ENCODE measurements at places on chromosomes 5 and 9. TPM values are rescaled to one million over a fixed set of nuclear protein-coding genes. Genes with fewer than 3 reads are reported as not detected.
A peak's percentile ranks its signal among the peaks of the same experiment; 100 is the strongest.

C9orf153 gene
- 0.18 TPM for total RNA-seq

SPRY4 gene
- total RNA-seq = 0.35 TPM

FASTKD3 gene
- total RNA-seq = 12.1 TPM

GAPT gene
- total RNA-seq = 0.67 TPM

CCL28 gene
- total RNA-seq = 3.6 TPM

CCDC107 gene
- 11.8 TPM for total RNA-seq

RNF208 gene
- 10.7 TPM for total RNA-seq

DNA sequence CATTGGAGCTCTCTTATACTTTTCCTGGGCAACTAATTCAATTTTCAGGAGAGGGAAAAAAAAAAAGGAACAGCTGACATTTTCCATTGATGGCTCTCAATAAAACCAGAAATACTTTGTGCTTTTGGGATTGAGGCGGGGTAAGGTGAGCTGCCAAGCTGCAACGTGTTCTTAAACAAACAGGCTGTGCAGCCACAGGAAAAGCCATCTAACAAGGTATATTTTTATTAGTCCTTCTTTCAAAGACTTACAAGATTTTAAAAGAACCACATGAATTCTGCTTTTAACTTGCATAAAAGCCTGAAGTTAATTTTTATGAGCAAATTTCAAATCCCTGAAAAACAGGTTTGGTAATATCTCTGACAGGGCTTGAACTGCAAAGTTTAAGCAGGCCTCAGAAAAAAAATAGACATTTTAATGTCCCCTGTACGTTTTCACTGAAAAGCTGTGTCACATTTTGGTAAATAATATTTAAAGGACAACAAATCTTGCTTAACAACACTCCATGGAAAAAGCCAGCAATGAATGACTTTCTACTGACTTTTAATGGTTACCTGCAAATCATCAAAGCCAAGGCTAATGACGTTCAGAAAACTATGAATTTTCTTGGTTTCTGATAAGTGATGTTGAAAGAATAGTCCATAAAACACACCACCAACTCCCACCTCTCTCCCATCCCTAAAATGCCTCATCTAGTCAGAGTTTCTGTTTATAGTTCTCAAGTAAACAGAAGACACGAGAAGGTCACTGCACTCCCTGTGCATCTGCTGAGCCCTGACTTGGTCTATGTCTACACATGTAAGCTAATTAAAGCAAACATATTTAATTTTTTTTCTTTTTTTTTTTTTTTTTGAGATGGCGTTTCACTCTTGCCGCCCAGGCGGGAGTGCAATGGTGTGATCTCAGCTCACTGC, 433.6 kb downstream of the PIK3R1 start:
- 0 out of 2 replicates have a peak, but pooled peaks cover 3% of the 10 kb centered on the region for H3K27me3 ChIP-seq
- DNase-seq = no peak
- H3K27ac ChIP-seq = no peak overlapping the region
- no peak overlapping the region for H3K4me3 ChIP-seq

DNA sequence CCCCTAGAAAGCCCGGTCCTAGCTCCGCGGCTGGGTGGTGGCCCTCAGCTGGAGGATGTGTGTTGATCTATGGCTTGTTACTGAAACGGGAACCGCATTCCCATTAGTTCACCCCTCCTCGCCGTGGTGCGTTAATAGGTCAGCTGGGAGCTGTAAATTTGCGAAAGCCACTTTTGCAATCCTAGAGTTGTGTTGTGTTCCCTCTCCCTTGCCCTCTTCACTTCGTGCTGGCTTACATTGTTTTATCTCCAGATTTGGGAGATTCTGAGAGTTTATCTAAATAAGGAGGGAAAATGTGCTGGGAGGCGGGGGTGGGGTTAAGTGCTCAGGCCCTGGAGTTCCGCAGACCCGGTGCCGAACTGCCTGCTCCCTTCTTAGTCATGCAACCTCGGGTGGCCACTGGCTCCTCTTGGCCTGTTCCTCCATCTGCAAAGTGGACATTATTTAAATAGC, 62.8 kb downstream of the HMCN2 start:
- H3K4me3 ChIP-seq = no peak overlapping the region
- no peaks in the 10 kb centered on the region for H3K36me3 ChIP-seq
- H3K27me3 ChIP-seq = 0 out of 2 replicates have a peak, but pooled peaks cover under 1% of the 10 kb centered on the region
- DNase-seq = no peak

DNA sequence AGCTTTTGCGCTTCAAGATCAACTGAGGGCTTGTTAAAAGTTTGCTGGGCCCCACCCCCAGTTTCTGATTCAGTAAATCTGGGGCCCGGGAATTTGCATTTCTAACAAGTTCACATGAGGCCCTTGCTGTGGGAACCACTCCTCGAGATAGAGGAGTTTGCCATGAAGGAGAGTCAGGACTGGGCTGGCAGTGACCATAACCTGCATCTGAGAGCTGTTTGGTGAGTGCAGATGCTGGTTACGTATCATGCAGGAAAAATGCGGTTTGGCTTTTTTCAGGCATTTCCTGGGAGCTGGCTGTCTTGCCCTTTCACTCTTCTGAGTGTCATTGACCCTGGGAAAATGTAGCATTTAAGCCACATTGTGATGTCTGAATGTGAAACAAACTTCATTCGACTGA, 9.4 kb upstream of the ANGPTL2 start:
- no peaks in the 10 kb centered on the region for H3K27me3 ChIP-seq
- DNase-seq = no peak
- H3K36me3 ChIP-seq = no peaks in the 10 kb centered on the region
- no peak overlapping the region for H3K27ac ChIP-seq

DNA sequence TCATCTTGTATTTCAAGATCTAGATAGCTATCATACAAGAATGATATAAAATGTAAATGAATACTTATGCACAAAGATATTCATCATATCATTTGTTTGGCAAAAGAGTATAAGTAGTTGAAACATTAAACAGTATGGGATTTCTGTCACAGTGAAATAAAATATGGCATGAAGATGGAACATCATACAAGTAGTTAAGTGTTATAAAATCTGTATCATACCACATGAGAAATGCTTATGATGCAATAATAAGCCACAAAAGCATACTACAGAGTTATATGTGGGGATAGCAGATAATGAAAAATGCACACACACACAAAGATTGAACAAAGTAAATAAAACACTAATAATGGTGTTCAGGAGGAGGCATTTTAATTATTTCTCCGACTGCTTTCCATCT, 838.0 kb upstream of the DMAC1 start:
- H3K4me1 ChIP-seq = no peaks in the 10 kb centered on the region
- no peak for DNase-seq
- no peak overlapping the region for H3K27ac ChIP-seq

- DNase-seq = no peak
- H3K27ac ChIP-seq = 0 out of 2 replicates have a peak overlapping the region, but pooled peaks have one; percentile 72
- H3K36me3 ChIP-seq = no peaks in the 10 kb centered on the region
- no peaks in the 10 kb centered on the region for H3K27me3 ChIP-seq
Measured at GRCh38 chr5:172769616-172770373, 1.2 kb downstream of the DUSP1 start.

GRCh38 chr9:107367727-107368502, 84.8 kb downstream of the RAD23B start:
- no peak for DNase-seq
- no peak overlapping the region for H3K27ac ChIP-seq
- H3K4me3 ChIP-seq = no peak overlapping the region
- H3K4me1 ChIP-seq = no peaks in the 10 kb centered on the region
- H3K36me3 ChIP-seq = no peaks in the 10 kb centered on the region

- no peaks in the 10 kb centered on the region for H3K27me3 ChIP-seq
- no peak overlapping the region for H3K4me3 ChIP-seq
Measured at GRCh38 chr5:163660486-163660885, 155.1 kb downstream of the MAT2B start.

GRCh38 chr5:78753093-78753531, 104.5 kb upstream of the LHFPL2 start:
- H3K27me3 ChIP-seq = no peaks in the 10 kb centered on the region
- H3K4me1 ChIP-seq = peaks cover 40% of the 10 kb centered on the region
- DNase-seq = no peak
- H3K27ac ChIP-seq = no peak overlapping the region

DNA sequence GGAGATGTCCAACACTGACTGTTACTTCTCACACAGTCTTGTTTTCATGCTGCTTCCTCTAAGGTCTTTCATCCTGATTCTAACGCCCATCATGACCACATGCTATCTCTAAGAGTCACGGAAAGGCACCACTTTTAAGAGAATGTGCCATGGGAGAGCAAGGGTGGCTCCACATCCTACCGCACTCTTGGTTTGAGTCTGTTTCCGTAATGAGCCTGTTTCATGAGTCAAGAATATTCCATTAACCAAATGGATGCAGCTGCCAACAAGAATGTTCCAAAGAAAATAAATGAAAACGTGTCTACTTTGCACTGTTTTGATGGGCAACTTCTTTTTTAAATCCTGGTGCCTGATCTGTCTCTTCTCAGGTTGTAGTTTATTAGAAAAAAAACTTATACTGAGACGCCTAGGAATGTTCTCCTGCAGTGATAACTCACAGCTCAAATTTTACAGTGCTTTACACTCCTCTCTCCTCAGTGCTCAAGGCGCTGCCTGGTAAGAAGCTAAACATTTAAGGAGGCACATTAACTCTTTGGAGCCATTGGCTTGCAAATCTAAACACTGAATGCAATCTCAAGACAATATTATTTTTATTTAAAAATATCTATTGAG, 124.3 kb downstream of the FGF1 start:
- H3K36me3 ChIP-seq = no peaks in the 10 kb centered on the region
- H3K27ac ChIP-seq = no peak overlapping the region
- no peaks in the 10 kb centered on the region for H3K27me3 ChIP-seq
- H3K4me3 ChIP-seq = no peak overlapping the region
- no peak for DNase-seq

GRCh38 chr9:79809931-79810330, 238.2 kb downstream of the TLE4 start:
- DNase-seq = no peak
- H3K4me3 ChIP-seq = no peak overlapping the region
- H3K27me3 ChIP-seq = no peaks in the 10 kb centered on the region
- no peak overlapping the region for H3K27ac ChIP-seq

- H3K36me3 ChIP-seq = no peaks in the 10 kb centered on the region
- DNase-seq = no peak
- H3K4me3 ChIP-seq = no peak overlapping the region
- H3K27me3 ChIP-seq = no peaks in the 10 kb centered on the region
- no peaks in the 10 kb centered on the region for H3K4me1 ChIP-seq
Measured at GRCh38 chr9:83011611-83012010, 51.3 kb downstream of the RASEF start.

GRCh38 chr5:7391814-7392692, 3.9 kb upstream of the ADCY2 start:
- no peaks in the 10 kb centered on the region for H3K4me1 ChIP-seq
- H3K4me3 ChIP-seq = no peak overlapping the region
- no peaks in the 10 kb centered on the region for H3K27me3 ChIP-seq
- H3K36me3 ChIP-seq = no peaks in the 10 kb centered on the region
- no peak overlapping the region for H3K27ac ChIP-seq

DNA sequence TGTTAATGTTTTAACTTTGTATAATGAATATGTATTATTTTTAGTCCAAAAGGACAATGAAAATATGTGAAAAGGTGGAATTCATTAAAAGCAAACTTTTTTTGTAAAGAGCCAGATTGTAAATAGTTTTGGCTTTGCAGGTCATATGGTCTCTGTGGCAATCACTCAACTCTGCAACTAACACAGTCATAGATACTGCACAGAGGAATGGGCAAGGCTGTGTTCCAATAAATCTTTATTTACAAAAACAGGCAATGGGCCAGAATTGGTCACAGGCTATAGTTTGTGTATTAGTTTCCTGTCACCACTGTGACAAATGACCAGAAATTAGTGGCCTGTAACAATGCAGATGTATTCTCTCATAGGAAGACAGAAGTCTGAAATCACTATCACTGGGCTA, 125.4 kb upstream of the PTCH1 start:
- no peak for DNase-seq
- H3K4me3 ChIP-seq = no peak overlapping the region
- no peak overlapping the region for H3K27ac ChIP-seq
- no peaks in the 10 kb centered on the region for H3K27me3 ChIP-seq
- no peaks in the 10 kb centered on the region for H3K36me3 ChIP-seq

DNA sequence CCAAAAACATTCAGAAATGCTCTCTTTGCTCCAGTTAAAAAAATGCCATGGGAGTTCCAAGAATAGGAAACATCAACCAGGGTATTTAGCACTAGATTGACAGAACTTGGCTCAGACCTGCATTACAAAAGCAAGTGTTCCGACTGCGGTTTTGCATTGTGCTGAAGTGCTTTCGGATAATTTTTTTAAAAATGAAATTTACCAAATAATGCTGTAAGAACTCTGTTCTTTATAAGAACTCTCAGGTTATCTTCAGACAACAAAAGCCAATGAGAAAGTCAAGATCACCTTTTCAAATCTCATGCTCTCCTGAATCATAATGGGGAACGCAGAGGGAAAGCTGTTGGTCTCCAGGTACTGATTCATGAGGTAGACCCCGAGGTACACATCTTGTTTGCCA, 483 bp upstream of the PLPP6 start:
- peak overlapping the region; percentile 68 for H3K27ac ChIP-seq
- no peaks in the 10 kb centered on the region for H3K27me3 ChIP-seq
- DNase-seq = no peak
- H3K4me3 ChIP-seq = peak overlapping the region; percentile 85

DNA sequence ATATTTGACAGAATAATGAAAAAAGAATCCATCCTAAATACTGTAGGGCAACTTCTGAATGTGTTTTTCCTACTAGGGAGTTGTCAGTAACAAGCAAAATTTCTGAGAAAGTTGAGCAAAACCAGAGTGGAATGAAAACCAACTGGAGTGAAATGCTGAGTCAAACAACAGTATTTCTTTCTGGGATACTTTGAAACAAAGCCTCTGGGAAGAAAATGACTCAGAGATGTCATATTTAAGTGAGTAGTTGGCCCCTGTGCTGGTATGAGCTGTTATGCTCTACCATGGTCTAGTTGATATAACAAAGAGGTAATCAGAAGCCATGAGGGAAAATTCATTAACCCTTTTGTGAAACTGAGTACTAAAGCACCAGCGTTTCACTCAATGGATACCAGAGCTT, 372.1 kb upstream of the C9orf72 start:
- H3K4me3 ChIP-seq = no peak overlapping the region
- no peak overlapping the region for H3K27ac ChIP-seq
- no peak for DNase-seq
- H3K27me3 ChIP-seq = no peaks in the 10 kb centered on the region

All from GM12878 (cell line).